ENCODE measurements at places on chromosomes 12 and 14.

DNA sequence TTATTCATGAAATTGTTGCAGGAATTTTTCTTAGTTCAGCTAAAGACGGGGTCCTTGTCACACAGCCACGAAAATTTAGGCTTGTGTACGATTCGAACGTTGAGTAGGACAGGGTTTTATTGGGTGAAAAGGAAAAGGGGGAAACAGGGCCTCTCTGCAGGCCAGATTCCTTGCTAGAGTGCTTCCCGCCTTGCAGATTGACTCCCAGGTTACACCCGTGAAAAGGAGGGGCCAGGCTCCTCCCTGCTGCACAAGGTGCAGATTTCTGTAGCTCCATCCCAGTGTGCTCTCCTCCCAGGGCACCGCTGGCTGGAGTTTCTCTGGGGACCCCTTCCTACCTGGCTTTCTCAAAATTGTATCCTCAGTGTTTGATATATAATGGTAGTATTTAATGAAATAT, 221.5 kb downstream of the ERC1 start:
- DNase-seq, result no peak

GRCh38 chr14:32080001-32080510, 3.0 kb downstream of the ARHGAP5 start:
- no peak for DNase-seq

GRCh38 chr14:68823434-68824206, 30.8 kb upstream of the ZFP36L1 start:
- no peak for DNase-seq

- no peak for DNase-seq
Measured at GRCh38 chr12:112020947-112021457, 7.8 kb downstream of the ERP29 start.

DNA sequence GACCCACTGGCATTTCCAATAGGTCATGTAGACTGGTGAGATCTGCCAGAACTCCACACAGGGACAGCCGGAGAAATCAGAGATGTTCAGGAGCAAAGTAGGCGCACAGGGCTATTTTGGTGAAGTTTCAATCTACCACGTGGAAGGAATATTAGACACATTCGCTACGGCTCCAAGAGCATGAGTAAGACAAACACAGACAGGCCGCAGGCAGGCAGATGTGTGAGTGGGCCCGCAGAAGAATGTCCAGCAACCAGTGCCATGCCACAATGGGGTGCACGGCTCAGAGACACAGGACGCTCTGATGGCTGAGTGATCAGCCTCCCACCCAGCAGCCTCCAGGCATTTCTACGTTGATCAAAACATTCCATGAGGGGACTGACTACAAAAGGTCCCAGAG, 10.4 kb downstream of the SLC15A4 start:
- no peak for DNase-seq

DNA sequence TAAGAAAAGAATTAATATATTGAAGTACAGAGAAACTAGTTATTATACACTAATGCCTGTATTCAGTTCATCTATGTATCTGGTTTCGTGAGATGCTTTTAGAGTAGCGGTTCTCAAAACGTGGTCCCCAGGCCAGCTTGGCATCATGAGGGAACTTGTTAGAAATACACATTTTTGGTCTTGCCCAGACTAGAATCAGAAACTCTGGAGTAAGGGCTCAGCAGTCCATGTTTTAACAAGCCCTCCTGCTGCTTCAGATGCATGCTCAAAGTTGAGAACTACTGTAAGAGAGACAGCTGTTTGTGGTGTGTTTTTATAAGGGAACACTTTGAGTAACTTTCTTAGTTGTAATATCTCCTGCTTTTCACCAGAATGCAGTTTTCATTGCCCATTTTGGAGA, 18.1 kb downstream of the GPATCH2L start:
- no peak for DNase-seq

DNA sequence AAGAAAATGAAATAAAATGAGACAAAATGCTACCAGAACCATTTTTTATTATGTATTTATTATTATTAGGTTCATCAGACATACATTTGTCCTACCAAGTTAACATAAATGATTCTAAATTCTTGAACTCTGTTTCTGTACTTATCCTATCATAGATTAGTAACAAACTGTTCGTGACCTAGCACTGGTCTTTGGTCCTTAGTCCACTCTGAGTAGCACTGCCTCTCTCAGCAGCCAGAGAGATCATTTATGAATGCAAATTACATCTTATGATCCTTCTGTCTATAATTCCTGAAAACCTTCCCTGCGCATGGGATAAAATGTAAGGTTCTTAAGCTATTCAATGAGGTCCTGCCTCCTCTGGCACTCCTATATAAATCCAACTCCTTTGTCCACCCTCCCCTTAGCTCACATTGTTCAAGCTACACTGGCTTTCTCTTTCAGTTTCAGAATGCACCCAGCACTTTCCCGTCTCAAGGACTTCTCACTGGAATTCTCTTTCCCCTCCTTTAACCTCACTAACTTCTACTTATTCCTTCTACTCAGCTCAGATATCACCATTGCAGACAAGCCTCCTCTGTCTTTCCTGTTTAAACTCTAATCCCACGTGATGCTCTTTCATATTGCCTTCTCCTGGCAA, 17.1 kb downstream of the PDZRN4 start:
- DNase-seq, result no peak

GRCh38 chr14:105466531-105467248, 7.9 kb upstream of the CRIP2 start:
- DNase-seq, result no peak

DNA sequence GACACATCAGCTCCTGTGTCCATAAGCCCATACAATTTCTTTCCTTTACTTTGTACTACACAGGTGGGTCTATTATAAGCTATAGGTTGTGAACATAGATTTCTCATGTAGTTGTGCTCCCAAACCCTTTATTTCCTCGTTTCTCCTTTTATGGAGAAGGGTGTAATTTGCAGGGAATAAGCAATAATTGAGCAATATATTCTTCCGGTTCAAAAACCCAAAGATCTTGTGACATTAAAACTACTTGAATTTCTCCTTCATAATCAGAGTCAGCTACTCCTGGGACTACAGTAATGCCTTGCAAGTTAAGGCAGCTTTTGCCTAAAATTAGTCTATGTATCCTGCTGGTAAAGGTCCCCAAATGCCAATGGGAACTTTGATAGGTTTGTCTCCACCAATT, 19.1 kb upstream of the MAPKAPK5 start:
- no peak for DNase-seq

All from Caco-2 (cell line).